ENCODE measurements at places on chromosomes 12 and 14.
A peak's percentile ranks its signal among the peaks of the same experiment; 100 is the strongest.

DNA sequence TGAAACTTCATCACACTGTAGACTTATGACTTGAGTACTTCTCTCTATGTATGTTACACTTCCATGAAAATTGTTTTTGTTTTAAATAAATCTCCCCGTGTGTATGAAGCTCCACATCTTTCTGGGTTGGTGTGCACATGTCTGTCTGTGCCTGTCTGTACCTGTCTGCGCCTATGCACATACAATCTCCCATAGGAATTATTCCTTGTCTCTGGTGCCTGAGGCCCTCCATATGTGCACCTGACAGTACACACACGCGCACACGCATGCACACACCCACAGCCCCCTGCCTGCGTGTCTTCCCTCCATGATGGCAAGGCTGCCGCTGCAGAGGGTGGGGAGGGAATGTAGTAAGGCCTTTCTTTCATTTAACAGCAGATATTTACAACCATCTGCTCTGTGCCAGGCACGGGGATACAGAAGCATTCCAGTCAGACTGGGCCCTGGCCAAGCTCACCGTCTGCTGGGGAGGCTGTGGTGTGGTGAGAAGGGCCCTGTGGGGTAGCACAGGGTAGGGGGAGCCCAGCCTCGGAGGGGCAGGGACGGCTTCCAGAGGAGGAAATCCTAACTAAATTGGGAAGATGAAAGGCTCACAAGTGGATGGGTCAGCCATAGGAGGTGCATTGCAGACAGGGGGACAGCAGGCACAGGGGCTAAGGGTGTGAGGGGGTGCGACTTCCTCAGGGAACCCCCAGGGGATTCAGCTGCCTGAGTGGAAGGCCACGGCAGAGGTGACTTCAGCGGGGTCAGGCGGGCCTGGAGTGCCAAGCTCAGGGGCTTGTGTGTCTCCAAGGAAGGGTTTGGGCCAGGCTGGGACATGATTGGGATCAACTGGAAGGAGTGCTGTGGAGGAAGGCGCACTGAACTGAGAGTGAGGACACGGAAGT lies 26.1 kb downstream of the KRT8 start:
- no peak for DNase-seq

DNA sequence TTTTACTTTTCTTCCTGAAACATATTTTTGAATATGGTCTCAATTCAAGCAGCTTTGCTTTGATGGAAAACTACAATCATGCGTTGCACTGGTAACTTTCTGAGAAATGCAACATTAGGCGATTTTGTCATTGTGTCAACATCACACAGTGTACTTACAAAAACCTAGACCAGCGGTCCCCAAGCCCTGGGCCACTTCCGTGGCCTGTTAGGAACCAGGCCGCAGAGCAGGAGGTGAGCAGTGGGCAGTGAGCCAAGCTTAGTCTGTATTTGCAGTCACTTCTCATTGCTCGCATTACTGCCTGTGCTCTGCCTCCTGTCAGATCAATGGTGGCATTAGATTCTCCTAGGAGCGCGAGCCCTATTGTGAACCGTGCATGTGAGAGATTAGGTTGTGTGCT lies 163.7 kb upstream of the NOVA1 start:
- DNase-seq = no peak

- DNase-seq = no peak
Measured at GRCh38 chr14:49483268-49483667, 102.9 kb downstream of the RPS29 start.

DNA sequence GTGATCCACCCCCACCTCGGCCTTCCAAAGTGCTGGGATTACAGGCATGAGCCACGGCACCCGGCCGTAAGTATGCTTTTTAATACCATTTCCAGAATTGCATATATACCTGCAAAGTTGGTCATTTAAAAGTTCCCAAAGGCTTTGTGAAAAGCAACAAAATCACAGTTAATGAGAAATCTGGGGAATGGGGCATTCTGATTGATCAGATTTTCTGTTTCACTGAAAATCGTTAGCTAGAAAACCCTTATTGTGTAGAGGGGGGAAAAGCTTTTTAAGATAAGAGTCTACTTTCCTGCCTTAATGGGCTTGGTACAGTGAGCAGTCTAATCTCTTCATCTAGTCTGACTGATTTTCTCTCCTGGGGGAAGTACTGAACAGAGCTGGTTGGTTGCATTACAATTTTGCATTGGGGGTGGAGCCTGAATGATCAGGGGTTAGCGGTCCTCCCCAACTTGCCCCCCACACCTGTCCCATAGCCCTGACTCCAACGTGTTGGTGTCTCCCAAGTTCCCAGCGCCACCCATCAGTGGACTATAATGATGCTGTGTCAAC lies 23.8 kb downstream of the IL31 start:
- no peak for DNase-seq

- no peak for DNase-seq
Measured at GRCh38 chr14:100864960-100865681, 38.4 kb downstream of the RTL1 start.

GRCh38 chr12:6394398-6394797 lies 10.4 kb downstream of the LTBR start:
- no peak for DNase-seq

- no peak for DNase-seq
Measured at GRCh38 chr12:288687-289086, 26.1 kb upstream of the SLC6A13 start.

- no peak for DNase-seq
Measured at GRCh38 chr14:102015771-102016170, 51.4 kb downstream of the DYNC1H1 start.

DNA sequence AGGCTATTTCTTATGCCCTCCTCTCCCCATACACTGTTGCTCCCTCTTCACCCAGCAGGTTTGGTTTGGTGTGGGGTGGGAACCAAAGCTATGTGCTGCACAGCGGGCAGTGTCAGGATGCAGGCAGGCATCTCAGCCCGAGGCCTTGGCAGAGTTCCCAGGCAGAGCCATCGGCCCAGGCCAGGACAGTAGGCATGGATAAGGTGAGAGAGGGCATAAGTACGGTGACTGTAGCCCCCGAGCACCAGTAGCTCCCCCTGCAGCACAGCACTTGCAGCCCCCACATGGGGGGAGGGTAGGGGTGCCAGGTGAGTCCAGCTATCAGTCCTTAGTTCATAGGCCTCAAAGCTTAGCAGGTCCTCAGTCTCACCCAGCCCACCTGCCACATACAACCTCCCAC lies 7.2 kb downstream of the KLHL33 start:
- DNase-seq = no peak

DNA sequence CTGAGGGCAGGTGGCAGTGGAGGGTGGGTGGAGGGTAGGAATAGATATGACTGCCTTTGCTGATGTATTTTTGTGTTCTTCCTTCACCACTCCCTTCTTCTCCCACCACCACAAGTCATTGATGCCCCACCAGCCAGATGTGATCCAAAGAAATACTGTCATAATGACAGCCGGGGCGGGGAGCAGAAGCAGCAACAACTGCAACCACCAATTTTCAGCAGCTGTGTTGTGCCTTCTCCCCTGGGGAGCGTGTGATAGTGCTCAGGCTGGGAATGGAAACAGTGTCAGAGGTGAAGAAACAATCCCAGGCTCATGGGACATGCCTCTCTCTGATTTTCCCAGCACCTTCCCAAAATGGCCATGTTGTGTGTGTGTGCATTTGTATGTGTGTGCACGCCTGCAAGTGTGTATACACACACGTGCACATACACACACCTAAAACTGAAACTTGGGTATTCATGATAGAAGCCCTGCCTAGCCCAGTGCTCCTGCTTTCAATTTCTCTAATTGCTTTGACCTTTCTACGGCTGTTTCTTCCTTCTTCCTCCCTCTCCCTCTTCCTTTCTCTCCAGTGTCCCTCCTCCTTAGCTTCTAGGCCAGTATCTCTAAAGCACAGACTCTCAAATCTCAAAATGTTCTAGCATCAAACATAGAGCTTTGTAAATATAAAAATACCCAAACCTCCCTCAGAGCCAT lies 299.2 kb upstream of the FKBP4 start:
- no peak for DNase-seq

DNA sequence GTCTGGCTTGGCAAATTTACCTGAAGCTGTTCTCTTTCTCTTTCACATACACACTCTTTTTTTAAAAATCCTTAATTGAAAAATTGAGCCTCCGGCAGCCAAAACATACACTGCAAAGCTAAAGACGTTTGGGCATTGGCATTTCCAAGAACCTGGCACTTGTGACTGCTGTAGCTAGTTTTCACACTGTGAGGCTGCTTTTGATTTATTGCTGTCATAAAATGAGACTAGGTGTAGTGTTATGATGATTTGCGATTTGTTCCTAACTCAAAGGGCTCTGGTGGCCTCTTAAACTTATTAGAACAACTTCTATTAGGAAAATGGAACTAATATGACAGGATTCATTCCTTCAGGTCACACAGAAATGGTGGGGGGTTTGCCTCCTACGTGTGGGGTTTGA lies 377.1 kb upstream of the FAR2 start:
- no peak for DNase-seq

GRCh38 chr14:52422650-52423356 lies 108.7 kb downstream of the PTGER2 start:
- peak; percentile 10 for DNase-seq

- no peak for DNase-seq
Measured at GRCh38 chr12:79046021-79046420, 181.4 kb downstream of the SYT1 start.

GRCh38 chr14:49702725-49703124 lies 9.8 kb downstream of the KLHDC1 start:
- DNase-seq = no peak

DNA sequence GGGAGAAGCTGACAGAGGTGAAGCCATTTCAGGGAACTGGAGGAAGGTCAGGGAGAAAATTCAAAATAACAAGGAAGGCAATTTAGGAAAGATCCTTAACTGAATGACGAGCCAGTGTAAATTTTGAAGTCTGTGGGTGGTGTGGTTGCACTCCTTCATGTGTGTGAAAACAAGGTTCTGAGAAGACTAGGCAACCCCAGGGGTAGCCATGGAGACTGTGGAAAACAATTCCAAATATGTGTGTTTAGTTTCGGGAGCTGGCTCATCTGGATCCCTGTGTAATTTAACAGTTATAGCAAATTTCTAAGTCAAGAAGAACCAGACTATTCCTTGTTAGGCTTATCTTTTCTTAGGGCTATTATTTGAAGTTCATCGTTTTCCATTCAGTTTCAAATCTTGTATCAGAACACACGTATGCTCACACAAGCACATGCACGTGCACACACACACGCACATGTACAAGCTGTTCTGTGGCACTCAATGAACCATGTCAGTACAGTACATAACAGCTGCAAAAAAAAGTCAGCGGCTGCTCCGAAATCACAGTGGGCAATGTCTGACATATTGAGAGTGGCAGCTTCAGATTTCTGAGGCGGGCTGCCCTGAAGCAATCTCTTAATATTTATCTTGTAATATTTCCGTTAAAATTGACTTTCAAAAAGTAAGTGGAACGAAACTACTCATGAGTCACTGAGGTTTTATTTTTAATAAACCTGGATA lies 411.2 kb downstream of the AEBP2 start:
- DNase-seq = no peak

DNA sequence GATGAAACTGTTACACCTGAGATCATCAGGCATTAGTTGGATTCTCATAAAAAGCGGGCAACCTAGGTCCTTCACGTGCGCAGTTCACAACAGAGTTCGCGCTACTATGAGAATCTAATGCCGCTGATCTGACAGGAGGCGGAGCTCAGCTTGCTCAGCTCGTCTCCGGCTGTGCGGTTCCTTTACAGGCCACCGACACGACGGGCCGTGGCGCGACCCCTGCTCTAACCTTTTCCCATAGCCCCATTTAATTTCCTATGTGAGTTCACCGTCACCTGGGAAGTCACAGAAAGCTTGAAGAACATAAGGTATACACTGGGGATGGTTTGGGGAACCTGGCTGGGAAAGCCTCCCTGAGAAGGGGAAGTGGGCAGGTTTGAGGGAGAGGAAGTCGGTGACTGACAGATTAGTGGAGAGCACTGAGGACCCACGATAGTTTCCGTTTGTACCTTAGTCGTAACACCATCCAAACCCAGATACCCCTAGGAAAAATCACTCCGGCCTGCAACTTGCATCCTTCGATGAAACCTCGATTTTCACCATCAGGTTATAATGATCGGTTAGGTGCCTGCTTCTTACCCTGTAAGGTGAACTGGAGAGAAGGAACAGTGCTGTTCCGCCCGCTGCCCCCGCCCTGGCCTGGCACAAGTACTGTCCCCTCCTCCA lies 2.8 kb upstream of the AAAS start:
- peak; percentile 61 for DNase-seq

- DNase-seq = no peak
Measured at GRCh38 chr12:69120354-69120753, 119.0 kb upstream of the CPSF6 start.

GRCh38 chr12:112380663-112381405 lies 1.4 kb downstream of the HECTD4 start:
- DNase-seq = no peak

DNA sequence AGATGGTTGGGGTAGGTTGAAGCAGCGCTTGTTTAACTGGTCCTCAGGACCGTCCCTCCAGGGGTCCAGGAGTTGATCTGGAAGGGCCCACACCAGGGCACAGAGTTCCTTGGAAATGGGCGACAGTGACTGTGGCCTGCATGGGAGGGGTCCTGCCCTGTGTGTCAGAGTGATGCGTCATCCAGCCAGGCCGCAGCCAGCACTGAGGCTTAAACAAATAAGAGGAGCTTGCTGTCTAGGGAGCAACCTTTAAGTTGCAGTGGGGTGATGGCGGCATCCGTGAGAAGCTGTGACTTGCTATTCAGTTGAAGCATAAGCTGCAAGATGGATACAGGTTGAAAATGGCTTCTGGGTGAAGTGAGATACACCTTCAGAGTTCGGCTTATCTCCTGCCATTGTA lies 20.2 kb downstream of the DCAF4 start:
- no peak for DNase-seq

GRCh38 chr12:26919216-26919555 lies 18.6 kb downstream of the INTS13 start:
- no peak for DNase-seq

- DNase-seq = no peak
Measured at GRCh38 chr12:1130164-1130563, 139.1 kb downstream of the ERC1 start.

DNA sequence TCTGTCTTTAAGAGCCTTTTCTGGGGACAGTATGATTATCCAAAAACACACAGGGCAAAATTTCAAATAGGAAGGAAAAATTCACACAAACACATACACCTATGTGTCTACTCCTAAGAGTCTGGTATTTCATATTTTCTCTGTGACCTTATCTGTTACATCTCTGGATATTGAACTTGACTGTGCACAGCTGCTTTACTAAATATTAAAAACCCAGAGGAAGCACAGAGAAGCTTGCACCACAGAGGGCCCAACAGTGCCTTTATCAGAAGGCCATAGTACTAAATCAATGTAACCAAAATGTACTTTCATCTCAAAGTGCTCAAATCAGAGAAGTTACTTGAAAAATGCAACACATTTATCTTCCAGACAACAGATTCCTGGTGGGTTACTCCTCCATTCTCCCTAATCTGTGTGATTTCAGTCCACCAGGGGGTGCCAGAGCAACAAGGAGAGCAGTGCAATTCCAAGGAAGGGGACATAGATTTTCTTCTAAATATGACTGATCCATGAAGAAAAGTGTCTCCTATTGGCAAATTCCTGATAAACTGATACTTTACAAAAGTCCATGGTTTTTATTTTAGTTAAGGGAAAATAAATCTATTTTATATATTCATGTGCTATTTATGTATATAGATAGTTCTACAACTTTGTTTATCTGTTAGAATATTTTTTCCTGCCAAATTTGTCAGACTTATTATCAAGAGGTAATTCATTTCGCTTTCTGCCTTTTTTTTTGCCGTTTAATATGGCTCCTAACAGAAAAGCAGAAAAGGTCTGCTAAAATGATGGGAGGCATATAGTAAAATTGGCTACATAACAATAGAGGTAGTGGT lies 617.6 kb downstream of the LRFN5 start:
- no peak for DNase-seq

Data from CD4-positive, alpha-beta T cell treated with Interferon alpha-2 for 1 hour (primary cell).